SK-N-MC (cell line): ENCODE measurements at places on chromosomes 1 and 21.
A peak's percentile ranks its signal among the peaks of the same experiment; 100 is the strongest.

DNA sequence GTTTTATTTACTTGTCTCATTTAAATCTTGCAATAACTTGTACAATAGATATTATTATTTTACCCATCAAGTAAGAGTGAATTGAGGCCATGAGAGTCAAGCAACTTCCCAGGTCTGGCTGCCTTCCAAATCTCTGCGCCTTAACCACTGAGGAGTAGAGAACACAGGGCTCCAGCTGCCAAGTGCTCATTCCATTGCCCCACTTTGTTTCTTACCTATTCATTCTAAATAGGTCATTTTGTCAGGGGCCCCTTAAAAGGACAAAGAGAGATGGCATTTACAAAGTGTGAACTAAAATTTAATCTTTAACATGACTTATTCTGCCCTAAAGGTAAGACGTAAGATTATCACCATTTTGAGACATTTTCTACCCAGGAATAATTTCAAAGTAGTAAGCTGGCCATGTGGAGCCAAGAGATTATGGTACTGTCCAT lies 3.5 kb downstream of the PPP1R15B start:
- DNase-seq = peak; percentile 16

- no peak for DNase-seq
Measured at GRCh38 chr1:86541859-86542258, 5.0 kb upstream of the CLCA4 start.

GRCh38 chr1:51301844-51302162 lies 28.6 kb downstream of the TTC39A start:
- no peak for DNase-seq

DNA sequence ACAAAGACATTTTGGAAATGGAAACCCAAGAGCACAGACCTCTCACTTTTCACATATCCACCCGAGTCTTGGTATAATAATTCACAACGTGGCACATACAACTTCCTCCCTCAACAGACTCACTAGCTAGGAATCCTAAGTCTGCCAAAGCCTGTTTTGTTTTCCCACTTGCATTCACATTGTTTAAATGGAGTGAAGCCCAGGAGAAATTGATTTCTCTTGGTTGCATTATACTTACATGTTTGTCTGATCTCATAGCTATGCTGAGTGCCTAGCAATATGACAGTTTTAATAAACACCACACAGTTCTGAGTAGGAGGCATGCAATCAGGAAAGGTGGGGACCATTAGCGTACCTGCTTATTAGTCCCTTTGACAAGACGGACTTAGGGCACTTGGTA lies 348.6 kb upstream of the ADGRL4 start:
- DNase-seq = no peak

- no peak for DNase-seq
Measured at GRCh38 chr1:50232336-50232735, 123.6 kb downstream of the ELAVL4 start.

DNA sequence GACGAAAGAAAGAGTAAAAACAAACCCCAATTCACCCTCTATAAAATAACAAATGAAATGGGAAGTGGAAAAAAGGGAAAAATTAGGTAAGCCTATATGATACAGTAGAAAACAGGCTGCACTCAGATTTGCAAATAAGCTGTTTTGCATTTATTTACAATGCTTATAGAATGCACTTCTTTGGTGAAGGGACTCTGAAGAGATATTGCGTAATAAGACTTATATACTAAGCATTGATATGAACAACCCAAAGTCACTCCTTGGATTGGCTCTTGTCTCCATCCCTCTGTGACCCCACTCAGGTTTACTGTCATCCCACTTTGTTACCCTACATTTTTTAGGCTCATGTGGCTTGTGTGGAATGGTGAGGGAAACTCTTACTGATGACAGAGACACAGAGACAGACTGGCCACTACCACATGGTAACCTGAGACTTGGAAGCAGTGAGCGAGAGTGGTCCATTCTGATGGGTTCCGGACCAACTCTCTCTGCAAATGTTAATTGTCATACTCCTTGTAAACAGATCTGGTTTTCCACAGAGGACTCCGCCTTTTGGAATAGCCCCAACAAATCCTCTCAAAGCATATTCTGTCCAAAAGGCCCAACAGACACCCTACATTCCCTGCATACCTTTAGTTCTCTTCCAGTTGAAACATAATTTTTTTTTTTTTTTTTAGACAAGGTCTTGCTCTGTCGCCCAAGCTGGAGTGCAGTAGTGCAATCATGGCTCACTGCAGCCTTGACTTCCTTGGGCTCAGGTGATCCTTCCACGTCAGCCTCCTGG lies 11.0 kb downstream of the GSTM5 start:
- no peak for DNase-seq

DNA sequence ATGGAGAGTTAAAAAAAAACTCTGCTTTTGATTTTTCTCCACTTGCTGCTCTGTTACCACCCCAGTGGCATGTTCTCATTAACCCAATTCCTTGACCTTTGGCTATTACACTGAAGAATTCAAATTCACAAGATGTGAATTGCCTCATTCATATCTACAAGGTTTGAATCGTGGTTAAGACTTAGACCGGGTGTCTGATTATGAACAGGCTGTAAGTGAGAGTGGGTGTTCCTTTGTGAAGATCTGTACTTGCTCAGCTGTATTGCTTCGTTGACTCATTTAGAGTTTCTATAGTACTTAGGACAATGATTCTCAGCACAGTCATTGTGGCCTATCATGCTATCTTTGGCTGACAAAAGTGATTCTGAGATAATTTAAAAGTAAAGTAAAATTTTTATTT lies 36.4 kb downstream of the DNM3 start:
- DNase-seq = no peak

DNA sequence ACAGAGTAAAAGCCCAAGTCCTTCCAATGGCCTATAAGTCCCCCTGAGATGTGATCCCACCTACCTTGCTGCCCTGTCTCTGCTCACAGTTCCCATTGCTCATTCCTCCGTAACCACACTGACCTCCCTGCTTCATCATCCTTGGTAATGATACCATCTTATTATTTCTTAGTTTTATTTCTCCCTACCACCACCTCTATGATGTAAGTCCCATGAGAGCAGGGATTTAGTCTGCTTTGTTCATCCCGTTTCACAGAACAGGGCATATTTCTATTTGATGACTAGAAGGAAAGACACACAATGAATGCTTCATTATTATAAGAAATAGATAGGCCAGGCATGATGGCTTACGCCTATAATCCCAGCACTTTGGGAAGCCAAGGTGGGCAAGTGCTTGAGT lies 22.5 kb downstream of the NIBAN1 start:
- DNase-seq = no peak

- no peak for DNase-seq
Measured at GRCh38 chr1:166330096-166330495, 163.3 kb upstream of the FAM78B start.

- DNase-seq = no peak
Measured at GRCh38 chr1:98143403-98143802, 222.6 kb upstream of the DPYD start.
